ENCODE measurements at places on chromosomes 2 and 18.
A peak's percentile ranks its signal among the peaks of the same experiment; 100 is the strongest.

DNA sequence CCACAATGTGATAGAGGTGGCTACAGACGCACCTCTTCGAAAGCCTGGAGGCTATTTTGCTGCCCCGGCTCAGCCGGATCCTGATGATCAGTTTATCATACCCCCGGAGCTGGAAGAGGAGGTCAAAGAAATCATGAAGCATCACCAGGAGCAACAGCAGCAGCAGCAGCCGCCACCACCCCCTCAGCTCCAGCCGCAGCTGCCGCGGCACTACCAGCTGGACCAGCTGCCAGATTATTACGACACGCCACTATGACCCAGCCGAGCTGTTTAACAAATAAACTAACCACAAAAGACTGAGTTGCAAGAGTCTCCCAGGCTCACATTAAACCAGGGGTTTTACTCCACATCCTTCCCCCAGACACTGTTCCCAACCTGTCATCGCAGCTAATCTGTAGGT, 263.8 kb downstream of the PHLPP1 start:
- DNase-seq: peak; percentile 86

DNA sequence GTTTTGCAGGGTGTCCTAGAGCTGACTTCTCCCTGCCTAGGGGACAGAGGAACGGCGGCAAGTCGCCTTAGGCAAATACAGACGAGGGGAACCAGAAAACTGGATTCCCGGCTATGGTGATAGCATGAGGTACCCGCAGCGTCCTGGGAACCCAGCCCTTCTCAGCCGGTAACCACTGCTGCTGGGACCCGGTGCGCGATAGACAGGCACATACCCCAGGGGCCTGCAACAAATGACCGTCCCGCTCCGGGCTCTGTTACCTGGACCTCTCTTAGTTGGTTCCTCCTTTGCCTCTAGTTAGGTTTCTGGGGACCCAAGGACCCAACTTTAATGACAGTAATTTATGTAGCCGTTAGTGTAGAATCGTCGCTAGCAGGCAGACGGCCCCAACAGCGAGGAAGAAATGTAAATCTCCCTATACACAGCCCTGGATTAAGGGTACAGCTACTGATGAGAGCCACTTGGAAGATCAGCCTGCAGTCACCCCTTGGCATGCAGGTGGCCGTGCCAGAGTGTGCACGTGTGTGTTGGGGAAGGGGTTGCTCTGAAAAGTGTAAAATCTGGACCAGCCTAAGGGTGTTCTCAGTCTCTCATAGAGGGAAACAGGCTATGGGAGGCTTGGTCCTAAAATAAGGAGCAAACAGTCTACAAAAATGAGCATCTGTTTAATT, 819 bp upstream of the SERPINE2 start:
- DNase-seq: no peak

DNA sequence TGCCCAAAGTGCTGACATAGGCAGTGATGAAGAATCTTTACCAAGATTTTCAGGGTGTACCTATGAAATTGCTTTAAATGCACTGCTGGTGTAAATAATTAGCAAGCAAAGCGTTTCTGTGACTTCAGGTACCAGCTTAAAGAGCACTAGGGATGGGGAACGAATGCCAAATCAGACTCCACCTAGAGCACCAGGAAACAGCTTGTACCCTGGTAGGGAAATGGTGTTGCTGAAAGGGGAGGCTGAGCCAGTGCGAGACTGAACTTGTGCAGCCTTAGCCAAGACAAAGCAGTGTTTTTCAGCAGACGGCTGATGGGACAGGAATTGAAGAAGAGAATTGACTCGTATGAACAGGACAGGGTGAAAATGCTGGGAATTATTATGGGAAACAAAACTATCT, 65.6 kb downstream of the TWSG1 start:
- no peak for DNase-seq

- DNase-seq: no peak
Measured at GRCh38 chr18:13735681-13736080, 9.2 kb downstream of the RNMT start.

- DNase-seq: no peak
Measured at GRCh38 chr2:45754131-45755010, 102.9 kb downstream of the PRKCE start.

DNA sequence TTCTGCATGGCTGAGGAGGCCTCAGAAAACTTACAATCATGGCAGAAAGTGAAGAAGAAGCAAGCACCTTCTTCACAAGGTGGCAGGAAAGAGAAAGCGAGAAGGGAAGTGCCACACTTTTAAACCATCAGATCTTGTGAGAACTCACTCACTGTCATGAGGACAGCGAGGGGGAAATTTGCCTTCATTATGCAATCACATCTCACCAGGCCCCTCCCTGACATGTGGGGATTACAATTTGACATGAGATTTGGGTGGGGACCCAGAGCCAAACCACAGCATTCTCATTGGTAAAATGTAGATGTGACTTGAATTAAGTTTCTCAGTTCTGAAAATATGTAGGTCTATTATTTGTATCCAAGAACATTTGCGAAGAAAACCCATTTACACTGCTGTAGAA, 854.8 kb downstream of the EPHA4 start:
- DNase-seq: no peak

GRCh38 chr2:37623971-37624900, 47.2 kb downstream of the CDC42EP3 start:
- DNase-seq: no peak

DNA sequence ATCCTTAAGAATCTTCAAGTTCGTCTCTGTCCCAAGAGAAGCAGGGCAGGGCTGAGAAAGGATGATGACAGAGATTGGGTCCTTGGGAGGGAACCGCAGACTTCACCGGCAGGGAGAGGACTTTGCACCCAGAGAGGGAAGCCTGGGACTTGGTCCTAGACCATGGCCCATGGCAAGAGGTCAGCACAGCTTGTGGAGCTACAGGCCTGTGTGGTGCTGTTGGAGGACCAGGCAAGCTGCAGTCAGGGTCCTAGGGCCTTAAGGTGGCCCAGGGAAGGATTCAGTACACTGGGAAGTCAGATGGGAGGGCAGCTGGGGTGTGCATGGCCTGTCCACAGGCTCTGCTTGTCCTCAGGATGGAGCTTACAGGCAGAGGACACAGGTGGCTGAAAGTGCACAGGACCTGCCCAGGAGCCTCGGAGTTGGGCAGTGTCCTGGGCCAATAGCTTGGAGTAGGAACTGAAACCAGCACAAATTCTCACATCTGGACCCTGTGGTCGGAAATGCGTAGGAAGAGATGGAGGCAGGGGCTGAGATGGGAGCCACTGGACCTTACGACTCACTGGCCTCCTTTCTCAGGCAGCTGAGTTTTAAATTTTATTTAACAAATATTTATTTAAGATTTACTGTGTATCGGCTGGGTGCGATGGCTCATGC, 56.4 kb upstream of the TCF7L1 start:
- DNase-seq: no peak

DNA sequence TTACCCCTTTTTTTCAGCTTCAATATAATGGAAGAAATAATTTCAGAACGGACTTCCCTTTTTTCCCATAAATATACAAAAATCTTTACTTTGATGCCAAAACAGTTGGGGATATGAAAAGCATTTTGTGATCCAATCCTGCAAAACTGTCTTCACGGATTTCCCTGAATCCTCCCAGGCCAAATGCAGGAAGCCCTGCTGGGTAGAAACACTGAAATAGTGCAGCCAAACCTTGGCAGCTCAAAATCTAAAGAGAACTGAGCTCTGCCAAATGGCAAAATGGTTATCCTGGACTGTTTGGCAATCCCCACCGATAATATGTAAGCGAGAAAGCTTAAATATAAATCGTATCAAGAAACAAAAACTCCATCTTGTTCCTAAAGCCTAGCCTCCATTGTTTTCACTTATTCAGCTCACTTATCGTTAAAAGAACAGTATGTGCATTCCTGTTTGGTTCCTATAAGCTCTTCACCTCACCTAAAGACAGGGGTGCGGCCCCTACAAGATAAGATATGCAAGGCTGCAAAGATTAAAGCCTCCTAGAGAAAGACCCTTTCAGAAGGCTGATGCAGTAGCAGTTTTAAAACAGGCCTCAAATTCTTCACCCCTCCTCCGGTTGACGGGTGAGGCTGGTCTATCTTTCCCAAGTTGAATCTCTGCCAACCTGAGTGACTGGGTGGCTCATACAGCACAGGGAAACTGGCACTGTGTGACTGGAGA, 48.6 kb downstream of the LAMA1 start:
- no peak for DNase-seq

DNA sequence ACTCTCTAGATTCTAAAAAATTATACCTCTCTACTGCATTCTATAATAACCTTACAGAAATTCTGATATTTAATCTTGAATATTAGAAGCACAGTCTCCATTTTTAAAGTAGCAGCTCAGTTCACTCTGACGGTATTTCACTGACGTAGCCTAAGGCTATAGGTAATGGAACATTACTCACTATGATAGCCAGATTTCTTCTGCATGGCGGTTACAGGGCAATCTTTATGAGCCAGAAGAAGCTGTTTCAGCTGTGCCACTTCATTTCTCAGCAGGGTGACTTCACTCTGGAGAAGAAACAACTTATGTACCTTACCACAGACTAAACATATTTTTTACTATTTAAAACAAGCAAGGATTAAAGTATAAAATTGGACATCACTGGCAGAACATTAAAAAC, 75.3 kb upstream of the CHN1 start:
- DNase-seq: no peak

- DNase-seq: no peak
Measured at GRCh38 chr2:137981112-137981656, 16.9 kb downstream of the HNMT start.

- DNase-seq: no peak
Measured at GRCh38 chr18:79803611-79804051, 5.9 kb downstream of the KCNG2 start.

GRCh38 chr2:86195808-86196387, 636 bp upstream of the IMMT start:
- no peak for DNase-seq

DNA sequence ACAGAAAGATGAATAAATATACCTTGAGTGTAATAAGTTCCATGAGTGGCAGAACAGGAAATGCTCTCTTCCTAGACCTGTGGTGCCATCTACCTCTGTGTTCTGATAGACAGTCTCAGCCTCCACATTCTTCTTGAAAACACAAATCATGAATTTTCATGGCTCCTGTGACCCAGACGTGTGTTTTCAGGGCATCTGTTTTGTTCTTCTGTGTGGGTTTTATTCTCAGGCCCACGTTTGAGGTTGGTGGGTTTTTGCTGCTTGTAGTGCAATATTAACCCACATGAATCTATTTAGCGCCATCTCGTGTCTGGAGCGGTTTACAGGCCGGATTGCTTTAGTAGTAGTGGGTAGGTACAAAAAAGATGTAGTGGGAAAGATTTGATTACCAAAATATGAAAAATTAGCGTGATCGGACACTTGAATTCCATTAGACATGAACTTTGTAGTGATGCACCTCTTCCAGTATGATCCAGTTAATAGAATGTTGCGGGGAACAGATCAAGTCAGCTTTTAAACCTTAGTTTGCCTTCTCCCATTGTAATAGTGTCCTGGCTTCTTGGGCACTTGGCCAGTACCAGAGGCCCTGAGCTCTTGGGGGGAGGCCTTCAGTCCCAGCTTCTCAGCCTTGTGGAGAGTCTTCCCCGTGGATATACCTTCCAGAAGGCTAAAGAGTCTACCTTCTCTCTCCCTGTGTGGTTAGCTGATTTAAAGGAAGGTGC, 256.5 kb downstream of the TPGS2 start:
- DNase-seq: peak; percentile 7
